SJCRH30 (cell line): ENCODE measurements at places on chromosomes 2 and 18. TPM values are rescaled to one million over a fixed set of nuclear protein-coding genes. Genes with fewer than 3 reads are reported as not detected.
A peak's percentile ranks its signal among the peaks of the same experiment; 100 is the strongest.

GRCh38 chr18:44802508-44802907 is 121.8 kb downstream of the SETBP1 start:
- peak; percentile 17 for DNase-seq

- DNase-seq = no peak
Measured at GRCh38 chr2:42648796-42649195, 80.4 kb downstream of the MTA3 start.

DNA sequence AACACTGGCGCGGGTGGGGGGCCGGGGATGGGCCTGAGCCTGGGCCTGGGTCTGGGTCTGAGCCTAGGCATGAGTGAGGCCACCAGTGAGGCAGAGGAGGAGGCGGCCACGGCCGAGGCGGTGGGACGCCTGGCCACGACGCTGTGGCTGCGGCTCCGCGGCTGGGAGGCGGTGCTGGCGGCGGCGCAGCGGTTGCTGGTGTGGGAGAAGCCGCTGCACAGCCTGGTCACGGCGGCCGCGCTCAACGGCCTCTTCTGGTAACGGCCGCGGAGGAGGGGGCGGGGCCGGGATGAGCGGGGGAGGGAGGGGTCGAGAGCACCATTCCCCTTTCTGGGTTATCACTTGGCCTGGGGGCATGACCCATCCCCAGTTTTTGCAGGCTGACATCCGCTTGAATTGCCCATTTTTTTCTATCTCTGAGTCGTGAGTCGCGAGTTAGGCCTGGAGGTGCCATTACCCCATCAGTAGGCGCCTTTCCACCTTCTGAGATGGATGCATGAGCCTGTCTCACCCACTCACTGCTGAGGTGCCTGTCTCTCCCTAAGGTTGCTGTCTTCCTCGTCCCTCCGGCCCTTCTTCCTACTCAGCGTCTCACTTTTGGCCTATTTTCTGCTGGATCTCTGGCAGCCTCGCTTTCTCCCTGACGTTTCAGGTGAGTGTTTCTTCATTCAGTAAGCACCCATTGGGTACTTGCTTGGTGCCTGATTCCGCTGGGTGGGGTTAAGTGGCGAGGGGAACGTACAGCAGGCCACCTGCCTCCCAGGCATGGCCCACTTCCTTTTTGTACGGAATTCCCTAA is 501 bp downstream of the RETREG2 start:
- peak; percentile 32 for DNase-seq

The LYG2 gene
- total RNA-seq = 0.30 and 0.36 TPM in 2 replicates

- peak; percentile 86 for DNase-seq
Measured at GRCh38 chr2:85584857-85585780, 888 bp downstream of the VAMP5 start.

DNA sequence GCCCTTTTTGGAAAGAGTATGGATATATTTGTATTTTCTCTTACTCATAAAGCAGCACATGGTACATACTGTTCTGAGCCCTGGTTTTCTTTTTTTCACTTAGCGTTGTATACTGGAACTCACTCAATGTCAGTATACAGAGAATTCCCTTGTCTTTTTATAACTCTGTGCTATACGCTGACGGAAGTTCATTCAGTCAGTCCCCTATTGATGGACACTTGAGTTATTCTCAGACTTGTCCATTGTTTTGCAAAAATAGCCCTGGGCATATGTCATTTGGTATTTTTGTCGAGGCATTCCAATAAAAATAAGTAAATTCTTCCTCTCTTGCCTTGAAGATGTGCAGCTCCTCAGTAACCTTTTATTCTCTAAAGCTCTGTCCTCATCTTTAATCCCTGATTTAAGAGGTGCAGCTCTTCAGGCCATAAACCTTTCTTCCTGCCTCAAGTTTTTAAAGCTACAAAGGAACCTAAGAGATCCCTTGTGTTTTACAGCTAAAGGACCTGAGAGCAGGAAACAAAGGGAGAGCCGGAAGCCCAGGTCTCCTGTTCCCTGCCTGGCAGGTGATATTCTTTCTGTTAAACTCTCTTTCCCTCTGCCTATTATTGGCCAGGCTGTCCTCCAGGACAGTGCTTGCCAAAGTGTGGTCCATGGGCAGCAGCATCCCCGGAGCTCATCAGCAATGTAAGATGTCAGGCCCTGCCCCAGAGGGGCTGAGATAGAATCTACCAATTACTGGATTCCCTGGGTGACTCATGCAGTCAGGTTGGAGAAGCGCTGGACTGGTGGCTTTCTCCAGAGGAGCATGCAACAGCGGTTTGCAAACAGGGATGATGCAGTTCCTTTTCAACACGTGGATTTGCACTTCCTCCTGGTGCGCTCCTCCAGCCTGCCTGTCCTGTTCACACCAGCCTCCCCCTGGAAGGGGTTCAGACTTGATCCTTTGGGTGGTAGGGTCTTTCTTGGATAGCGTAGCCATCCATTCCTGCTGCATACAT is 158.0 kb downstream of the NEDD4L start:
- no peak for DNase-seq

The OTOF gene
- 0.08 TPM in 1 of 2 replicates, not detected in the other for total RNA-seq

GRCh38 chr18:36185157-36185556 is 2.1 kb upstream of the MOCOS start:
- no peak for DNase-seq

DNA sequence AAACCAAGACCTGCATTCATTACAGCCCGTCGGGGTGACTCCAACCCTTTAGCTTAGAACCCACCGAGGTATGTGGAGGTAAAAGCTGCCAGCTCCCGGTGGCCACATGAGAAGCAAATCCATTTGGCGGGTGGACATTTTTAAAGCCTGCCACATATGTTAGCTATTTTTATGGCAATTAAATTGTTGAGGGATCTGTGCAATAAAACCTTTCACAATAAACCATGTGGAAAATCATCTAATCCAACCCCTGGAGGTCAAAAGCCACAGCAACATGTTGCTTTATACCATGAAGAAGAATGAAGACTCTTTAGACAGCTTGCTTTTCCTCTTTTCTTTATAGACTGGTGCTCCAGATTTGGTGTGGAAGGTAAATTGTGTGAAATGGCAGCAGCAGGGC is 176.3 kb downstream of the AGPS start:
- DNase-seq = no peak

The IL37 gene
- 0.22 and 0.25 TPM in 2 replicates for total RNA-seq

GRCh38 chr2:237060534-237061312 is 25.0 kb upstream of the COPS8 start:
- DNase-seq = peak; percentile 93

DNA sequence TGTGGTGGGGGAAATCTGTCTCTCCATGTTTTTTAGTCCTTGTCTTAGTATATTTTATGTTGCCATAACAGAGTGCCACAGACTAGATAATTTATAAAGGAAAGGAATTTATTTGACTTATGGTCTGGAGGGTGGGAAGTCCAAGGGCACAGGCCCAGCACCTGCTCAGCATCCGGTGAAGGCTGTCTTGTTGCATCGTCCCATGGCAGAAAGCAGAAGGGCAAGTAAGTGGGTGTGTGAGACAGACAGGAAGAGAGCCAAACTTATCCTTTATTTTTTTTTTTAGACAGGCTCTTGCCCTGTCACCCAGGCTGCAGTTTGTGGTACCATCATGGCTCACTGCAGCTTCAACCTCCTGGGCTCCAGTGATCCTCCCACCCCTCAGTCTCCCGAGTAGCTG is 98.1 kb downstream of the HS1BP3 start:
- no peak for DNase-seq

The NPHP1 gene
- total RNA-seq = 4.4 and 5.5 TPM in 2 replicates

- no peak for DNase-seq
Measured at GRCh38 chr2:176156807-176157498, at the start of gene HOXD3. TSS of gene HOXD3 (plus strand) at chr2:176157307. CDS start at chr2:176169115, 11,808 bp downstream.

GRCh38 chr2:239569401-239570090 is 168.7 kb upstream of the HDAC4 start:
- DNase-seq = no peak

DNA sequence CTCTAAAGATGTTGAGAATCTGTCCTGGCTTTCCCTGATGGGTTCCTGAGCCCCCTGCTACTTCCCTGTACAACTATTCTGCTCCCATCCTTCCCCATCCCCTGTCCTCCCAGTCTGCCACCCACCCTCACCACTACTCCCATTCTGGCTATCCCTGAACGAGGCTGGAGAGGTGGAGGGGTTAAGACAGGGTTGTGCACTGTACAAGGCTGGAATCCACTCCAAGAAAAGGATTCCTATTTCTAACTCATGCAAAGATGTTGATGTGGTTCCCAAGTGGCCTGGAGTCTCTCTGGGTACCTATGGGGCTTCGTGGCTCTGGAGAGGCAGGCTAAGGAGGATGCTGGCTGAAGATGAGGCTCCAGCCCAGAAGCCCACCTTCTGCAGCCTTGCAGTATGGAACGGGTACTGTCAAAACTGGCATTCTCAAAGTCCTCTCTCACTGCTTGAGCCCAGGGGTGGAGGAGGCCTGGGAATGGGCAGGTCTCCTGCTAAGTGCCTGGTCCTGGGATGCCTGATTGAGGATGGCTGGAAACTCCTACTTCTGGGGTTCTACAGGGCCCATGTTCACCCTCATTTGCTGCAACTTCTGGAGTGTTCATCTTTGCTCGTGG is 1.3 kb upstream of the FEV start:
- no peak for DNase-seq

DNA sequence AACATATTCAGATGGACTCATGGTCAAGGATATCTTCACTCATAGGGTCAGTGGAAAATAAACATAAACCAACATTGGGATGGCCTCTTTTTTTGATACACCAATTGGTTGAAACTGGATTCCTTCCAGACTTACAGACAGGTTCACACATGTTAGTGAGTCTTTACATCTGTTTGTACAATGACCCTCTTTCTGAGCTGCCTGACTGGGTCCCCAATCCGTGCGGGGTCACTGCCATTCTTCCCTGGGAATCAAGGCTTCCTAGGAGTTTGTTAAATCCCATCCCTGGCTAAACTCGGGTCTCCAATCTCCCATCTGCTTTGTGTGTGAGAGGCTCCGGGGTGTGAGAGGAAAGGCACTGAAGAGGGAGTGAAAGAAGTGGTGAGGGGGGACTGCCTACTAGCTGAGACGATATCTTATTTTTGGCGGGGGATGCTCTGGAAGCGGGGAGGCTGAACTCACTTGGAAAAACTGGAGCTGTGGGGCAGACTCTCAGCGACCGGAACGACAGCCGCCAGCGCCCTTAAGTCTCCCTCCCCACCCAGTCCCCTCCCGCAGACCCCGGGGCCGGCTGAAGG is 487 bp downstream of the STARD6 start:
- no peak for DNase-seq

The CNDP1 gene
- not detected in 2 replicates for total RNA-seq
